ENCODE measurements at places on chromosomes 4 and X.
A peak's percentile ranks its signal among the peaks of the same experiment; 100 is the strongest.

GRCh38 chr4:159366966-159367780, 264.3 kb downstream of the RAPGEF2 start:
- no peak for DNase-seq

DNA sequence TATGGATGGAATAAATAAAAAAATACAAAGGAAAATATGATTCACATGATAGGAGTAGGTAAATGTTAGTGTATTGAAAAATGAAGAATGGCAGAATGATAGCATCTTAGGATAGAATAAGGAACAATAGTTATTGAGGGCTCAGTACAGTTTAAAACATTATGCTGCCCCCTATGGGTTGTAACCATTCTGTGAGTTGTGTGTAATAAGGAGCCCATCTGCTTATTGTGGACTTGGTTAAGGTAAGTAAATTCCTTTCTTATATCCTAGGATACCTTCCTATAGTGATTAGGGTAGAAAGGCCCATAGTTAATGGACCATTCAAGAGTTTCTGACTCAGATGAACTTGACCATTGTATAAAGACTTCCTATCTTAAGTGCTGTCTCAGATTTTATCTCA, 195.8 kb downstream of the PDHA2 start:
- DNase-seq: peak; percentile 9

DNA sequence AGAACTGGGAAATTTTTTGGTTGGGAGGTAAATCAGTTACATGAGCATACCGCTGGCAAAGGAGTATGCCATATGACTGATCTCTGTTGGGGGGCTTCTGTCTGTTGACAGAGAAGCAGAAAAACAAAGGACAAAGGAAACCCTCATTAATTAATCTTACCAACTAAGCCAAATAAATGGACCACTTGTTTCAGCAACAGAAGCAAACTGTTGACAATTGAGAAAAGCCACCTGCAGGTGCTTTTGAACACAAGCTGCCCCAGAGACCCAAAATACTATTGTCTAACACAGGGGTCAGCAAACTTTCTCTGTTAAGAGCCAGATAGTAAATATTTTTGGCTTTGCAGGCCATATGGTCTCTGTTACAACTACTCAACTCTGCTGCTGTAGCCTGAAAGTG, 7.0 kb upstream of the FRYL start:
- DNase-seq: no peak

- no peak for DNase-seq
Observed at GRCh38 chr4:38865445-38865844, 2.2 kb upstream of the FAM114A1 start.

- no peak for DNase-seq
Observed at GRCh38 chr4:3637326-3638016, 105.2 kb upstream of the LRPAP1 start.

DNA sequence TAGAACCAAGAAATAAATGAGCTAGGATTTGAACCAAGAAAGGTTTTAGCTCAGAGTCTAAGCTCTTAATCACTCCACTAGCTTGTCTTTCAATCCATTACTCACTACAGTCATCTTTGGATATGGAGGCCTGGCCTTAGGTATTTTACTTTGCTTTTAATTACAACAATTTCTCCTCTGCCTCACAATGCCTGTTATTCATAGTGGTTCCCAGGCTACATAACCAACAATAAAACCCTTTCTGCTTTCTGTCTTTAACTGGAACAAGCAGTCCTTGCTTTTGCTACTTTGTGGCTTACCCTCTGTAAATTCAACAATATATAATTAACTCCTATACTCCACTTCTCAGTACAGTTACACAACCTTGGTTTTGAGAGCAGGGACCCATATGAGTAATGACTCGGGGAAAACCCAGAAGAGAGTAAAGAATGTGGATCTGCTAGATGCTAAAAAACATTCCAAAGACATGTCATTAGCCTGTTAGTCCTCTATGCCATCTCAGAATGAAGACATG, 94.7 kb upstream of the NAP1L5 start:
- peak; percentile 26 for DNase-seq

DNA sequence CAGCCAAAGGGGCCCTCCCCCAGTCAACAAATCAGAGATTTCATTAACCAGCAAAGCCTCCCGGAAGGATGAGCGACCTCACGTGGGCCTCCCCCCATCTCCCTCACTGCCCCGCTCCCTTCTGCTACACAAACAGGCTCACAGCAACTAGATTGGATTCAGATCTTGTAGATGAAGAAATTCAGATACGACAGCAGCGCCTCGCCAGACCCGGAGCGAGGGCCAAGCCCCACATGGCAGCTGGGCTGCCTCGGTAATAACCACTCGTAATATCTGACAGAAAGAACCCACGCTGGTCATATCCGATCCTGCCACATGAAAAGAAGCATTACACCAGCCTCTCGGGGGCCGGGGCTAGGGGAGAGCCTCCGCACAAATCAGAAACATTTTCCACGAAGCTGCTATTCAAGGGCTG, 581.3 kb downstream of the BCOR start:
- no peak for DNase-seq

GRCh38 chr4:163228648-163229047, 62.0 kb upstream of the NAF1 start:
- DNase-seq: no peak

- no peak for DNase-seq
Observed at GRCh38 chr4:113272523-113272922, 223.1 kb downstream of the ANK2 start.

GRCh38 chr4:36285784-36286480, 4.5 kb downstream of the DTHD1 start:
- no peak for DNase-seq

- peak; percentile 1 for DNase-seq
Observed at GRCh38 chr4:37447886-37448285, 203.3 kb downstream of the NWD2 start.

DNA sequence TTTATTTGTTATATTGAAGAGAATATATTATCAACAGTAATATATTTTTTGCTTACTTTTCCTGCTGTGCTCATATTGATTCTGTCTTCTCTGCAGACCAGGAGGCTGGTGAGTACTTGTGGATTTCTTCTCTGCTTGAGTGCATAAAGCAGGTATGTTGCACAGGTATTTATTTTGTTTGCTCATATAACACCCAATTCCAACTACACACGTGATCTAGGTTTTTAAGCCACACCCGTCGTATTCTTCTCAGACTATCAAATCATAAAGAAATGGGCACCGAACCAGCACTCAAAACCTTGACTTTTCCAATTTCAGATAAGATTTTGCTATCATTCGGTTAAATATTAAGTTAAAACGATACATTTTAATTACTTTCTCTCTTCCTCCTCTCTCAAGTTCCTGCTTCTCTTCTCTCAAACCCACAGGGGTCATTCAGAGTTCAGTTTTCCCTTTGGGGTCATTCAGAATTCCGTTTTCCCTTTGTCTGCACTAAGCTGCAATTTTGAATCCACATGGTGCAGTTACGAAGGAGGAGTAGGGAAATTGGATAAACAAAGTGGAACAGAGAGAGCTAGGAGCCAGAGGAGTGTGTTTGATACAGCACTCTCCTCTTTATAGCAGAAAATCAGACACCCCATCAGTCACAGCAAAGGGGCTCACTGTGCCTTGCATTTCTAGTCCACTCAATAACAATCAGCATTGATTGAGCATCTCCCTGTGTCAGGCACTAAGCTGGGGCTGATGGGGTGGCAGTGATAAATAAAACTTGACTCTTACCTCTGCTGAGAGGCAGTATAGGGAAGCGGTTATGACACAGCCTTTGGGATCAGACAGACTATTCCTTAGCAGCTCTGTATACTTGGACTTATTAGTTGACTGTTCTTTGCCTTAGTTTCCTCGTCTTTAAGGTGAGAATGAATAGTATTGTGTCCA, at the start of gene ADH1C:
TSS of gene ADH1C (minus strand) at position 145 of the 936 bp plus-strand sequence. CDS start at position 74, 71 bp downstream.
- no peak for DNase-seq

DNA sequence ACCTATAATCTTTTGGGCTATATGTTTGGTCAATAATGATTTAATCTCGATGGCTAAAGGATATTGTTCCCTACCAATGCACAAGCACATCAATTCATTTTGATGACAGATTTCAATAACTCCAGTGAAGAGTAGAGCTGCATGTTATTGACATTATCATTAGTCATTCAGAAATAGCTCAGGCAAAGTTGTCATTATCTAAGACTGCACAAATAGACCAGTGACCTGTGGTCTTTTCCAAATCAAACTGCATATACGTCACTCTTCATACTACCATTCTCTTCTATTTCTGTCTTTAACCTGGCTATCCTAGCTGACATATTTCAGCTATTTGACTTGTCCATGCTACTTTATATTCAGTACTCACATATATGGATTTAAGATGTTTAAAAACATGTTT, 1050.8 kb downstream of the C4orf33 start:
- no peak for DNase-seq

GRCh38 chr4:21753084-21753760, 195.3 kb downstream of the KCNIP4 start:
- DNase-seq: no peak

DNA sequence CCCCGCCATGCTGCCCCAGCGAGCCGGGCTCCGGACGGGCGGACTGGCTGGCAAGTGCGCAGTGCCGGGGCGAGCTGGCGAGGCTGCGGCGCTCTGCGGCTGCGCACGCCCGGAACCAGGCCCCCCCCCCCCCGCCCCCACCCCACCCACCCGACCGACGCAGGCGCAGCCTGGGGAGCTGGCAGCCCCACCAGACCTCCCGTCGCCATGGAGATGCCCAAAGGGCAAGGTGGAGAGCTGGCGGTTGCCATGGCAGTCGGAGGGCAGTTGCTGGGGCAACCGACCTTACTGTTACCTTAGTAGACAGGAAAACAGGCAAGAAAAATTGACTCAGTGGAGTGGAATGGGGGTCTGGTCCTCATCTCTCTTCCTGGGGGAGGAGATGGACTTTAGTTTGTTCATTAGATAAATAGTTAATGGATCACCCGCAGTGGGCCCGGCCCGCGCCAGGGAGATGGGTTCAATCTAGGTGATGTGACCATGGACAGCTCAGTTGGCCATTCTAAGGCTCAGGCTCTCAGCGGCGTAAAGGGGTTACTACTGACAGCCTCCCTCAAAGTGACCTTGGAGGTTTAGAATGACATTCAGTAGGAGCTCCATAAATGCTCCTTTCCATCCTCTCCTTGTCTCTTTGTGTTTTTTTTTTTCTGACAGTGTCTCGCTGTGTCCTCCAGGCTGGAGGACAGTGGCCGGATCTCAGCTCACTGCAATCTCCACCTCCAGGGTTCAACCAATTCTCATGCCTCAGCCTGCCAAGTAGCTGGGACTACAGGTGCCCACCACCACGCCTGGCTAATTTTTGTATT, at the start of gene PCSK1N:
TSS of gene PCSK1N (minus strand) at position 87 of the 806 bp plus-strand sequence. CDS start at position 9, 78 bp downstream.
- DNase-seq: no peak

DNA sequence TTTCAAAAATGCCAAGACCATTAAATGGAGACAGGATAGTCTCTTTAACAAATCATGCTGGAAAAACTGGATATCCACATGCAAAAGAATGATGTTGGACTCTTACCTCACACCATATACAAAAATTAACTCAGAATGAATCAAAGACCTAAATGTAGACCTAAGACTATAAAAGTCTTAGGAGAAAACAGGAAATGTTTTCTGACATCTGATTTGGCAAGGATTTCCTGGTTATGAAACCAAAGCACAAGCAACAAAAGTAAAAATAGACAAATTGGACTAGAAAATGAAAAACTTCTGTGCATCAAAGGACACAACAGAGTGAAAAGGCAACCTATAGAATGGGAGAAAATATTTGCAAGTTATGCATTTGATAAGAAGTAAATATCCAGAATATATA, 37.6 kb downstream of the ARFIP1 start:
- no peak for DNase-seq

DNA sequence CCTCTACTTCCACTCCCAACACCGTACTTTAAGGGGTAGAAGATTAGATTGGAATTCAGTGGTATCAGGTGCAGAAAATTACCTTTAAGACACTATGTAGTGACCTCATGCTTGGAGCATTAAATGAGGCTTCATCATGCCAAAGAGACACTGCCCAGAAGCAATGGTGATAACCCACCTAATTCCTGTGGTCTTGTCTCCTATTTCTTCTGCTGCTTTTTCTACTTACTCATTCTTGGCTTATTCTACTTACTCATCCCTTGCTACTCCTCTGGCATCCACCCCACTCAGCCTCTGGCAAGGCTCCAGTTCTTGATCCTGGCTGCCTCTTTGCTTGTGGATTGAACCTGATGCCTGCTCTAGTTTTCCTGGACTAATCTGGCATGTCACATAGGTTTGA, 62.3 kb upstream of the ADAMTS3 start:
- DNase-seq: peak; percentile 83

DNA sequence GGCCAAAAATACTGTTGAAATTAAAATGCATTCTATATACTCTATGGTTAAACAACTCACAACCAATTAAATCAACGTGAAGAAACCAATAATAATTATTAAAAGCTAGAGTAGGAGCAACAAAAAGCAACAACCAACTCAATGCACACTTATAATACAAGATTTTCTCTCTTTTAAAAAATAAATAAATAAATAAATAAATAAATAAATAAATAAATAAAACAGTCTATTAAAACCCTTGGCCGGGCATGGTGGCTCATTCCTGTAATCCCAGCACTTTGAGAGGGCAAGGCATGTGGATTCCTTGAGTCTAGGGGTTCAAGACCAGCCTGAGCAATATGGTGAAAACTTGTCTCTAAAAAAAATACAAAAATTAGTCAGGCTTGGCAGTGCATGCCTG, 62.7 kb downstream of the ENOX2 start:
- no peak for DNase-seq

DNA sequence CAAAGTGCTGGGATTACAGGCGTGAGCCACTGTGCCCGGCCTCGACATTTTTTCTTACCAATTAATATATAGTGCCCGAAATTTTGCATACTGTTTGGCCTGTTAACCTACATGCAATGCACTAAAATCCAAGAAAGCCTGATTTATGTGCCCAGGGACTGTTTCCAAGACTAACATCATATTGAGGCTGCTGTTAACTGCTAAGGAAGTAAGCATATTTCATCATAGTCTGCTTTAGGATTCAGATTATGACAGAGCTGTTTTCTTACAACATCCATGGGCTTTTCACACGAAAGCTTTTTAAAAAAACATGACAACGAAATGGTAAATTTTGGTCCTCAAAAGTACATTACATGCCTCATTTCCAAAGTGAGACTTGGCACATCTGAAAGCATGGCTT, 84.4 kb downstream of the STOX2 start:
- no peak for DNase-seq

GRCh38 chrX:154082396-154083125, 15.0 kb downstream of the MECP2 start:
- DNase-seq: peak; percentile 16

- DNase-seq: no peak
Observed at GRCh38 chr4:123659730-123660129, 263.1 kb downstream of the SPRY1 start.

GRCh38 chrX:69307029-69307428, 141.8 kb upstream of the PJA1 start:
- no peak for DNase-seq

DNA sequence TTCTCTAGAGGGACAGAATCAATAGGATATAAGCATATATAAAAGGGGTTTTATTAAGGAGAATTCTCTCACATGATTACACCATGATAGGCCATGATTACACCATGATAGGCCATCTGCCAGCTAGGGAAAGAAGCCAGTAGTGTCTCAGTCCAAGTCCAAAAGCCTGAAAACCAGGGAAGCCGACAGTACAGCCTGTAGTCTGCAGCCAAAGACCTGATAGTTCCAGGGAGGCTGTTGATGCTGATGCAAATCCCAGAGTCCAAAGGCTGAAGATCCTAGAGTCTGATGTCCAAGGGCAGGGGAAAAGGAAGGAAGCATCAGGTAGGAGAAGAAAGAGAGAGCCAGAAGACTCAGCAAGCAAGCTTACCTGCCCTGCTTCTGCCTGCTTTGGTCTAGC, 411.3 kb upstream of the EMCN start:
- DNase-seq: no peak

- DNase-seq: peak; percentile 60
Observed at GRCh38 chr4:102344520-102344953, 745 bp downstream of the SLC39A8 start.

- DNase-seq: peak; percentile 93
Observed at GRCh38 chr4:38266616-38267015, 306.4 kb downstream of the PTTG2 start.

Measured in myocyte (in vitro differentiated cells).